T-helper 2 cell treated with Interferon-gamma antibody and Interleukin-4, amounts not matched to agents 5 μg/mL and 100 μg/mL, for 36 hours (primary cell): ENCODE measurements at places on chromosomes 4 and X.

- no peak for DNase-seq
Observed at GRCh38 chr4:48943387-48943786, 36.8 kb upstream of the OCIAD2 start.

DNA sequence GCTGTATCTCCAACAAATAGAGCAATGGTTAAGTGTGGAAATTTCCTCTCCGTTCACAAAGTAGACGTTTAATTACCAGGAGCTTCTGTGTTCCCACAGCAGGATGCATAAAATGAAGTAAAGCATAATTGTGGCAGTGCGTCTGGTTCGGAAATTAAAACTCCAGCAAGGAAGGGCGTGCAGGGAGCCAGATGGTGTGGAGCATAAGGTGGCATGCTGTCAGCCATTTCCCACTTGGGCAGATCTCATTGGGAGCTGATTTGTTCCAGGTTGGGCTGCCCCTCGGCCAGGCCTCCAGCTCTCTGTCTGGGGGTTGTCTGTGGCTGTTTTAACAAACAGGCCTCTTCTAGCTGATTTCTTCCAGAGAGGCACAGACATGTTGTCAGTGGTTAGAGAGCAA is 182.1 kb upstream of the CLNK start:
- DNase-seq: no peak

GRCh38 chrX:13875572-13875971 is 58.7 kb upstream of the GPM6B start:
- DNase-seq: no peak

- DNase-seq: no peak
Observed at GRCh38 chr4:94728056-94728766, 29.5 kb upstream of the BMPR1B start.

DNA sequence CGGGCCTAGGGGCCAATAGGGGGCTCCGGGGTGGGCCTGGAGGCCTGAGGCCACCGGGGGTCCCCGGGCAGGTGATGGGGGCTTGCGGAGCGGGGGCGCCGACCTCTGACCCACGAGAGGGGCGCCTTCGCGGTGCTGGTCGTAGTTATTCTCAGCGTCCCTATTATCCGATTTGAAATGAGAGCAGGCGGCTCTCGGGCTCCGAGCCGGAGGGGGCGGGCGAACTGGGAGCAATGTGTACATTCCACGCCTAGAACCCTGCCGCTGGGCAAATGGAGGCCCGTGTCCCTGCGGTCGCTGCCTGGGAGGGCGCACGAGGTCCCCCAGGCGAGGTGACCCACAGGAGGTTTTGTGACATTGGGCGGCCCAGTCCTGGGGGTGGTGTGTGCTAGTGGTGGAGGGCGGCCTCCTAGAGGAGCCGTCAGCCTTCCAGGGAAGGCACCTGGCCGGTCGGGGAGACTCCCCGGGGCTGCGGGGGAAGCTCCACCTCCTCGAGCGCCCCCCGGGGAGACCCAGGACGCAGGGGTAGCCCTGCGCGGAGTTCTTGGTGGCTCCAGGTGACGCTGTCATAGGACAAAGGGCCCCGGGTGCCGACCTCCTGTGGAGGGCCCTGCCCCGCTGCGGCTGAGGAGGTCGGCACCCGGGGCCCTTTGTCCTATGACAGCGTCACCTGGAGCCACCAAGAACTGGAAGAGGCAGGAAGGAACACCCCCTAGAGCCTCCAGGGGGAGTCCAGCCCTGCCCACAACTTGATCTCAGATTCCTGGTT is 102.6 kb upstream of the PRKX start:
- DNase-seq: peak; percentile 26

DNA sequence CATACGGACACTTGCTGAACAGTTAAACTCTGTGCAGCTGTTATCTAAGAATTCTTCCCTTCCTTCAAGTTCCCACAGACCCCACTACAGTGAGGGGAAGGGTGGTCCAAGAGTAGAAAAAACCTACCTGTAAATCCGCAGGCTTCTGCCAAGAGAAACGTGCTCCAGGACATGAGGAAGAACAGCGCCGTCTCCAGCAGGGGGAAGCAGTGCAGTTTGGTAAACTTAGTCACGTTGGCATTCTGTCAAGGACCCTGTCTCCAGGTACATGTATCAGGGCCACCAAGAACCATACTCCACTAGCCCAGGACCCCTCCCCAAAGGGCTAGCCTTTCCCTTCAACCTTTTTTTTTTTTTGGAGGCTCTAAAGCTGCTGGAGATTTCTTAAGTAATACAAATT is 79.9 kb downstream of the CHST7 start:
- DNase-seq: no peak

DNA sequence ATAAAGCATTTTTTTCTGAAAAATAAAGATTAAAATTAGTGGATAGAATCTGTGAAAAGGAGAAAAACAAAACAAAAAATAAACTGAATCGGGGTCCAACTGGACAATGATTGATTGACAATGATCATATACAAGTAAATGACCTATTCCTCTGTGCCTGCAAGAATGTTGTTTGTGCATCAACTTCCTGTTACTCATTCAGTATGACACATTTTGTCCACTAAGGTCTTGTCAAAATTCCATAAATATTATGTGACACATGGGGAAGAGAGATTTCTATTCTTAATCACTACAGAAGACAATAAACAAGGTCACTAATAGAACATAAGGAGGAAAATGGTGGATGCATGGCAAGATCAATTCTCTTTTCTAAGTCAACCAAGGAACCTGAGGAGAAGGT is 54.9 kb downstream of the F8 start:
- DNase-seq: no peak

GRCh38 chr4:16496501-16496900 is 270.2 kb upstream of the TAPT1 start:
- DNase-seq: no peak

DNA sequence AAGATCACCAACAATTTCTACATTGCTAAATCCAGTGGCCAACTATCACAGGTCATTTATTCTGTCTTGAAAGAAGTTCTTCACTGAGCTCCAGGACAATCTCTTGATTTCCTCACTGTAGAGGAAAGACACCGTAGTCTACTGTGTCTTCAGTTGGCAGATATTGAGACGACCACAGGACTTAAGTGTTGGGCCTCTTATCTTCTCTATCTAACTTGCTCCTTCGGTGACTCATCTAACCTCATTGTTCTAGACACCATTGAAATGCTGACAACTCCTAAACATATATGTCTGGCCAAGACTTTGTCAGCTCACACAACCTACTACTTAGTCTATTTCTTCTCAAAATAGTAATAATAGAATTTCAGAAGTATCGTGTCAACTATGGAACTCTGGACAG is 425.8 kb downstream of the ARAP2 start:
- no peak for DNase-seq

- DNase-seq: no peak
Observed at GRCh38 chr4:127229855-127230608, 402.7 kb upstream of the INTU start.

DNA sequence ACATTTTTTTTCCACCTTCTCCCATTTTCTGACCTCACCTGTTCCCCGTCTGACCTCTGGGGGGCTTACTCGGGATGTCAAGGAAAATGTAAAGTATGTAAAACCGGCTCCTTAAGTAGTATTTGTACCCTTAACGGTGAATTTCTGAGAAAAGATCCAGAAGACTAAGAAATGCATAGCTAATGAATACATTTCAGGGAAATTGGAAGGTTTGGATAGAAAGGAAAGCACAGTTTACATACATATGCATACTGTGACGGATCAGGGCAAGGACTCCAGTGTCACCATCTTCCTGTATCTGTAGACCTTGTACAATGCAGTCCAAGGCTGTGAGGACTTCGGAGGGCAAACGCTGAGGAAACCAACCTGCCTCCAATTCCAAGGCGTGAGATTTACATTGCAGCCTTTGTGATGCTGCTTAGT is 2185.9 kb upstream of the TENM3 start:
- DNase-seq: no peak

GRCh38 chr4:66017671-66018070 is 347.4 kb upstream of the EPHA5 start:
- DNase-seq: no peak

GRCh38 chr4:153028535-153028934 is 92.4 kb downstream of the FHDC1 start:
- DNase-seq: no peak

- DNase-seq: no peak
Observed at GRCh38 chr4:170979736-170980135, 833.5 kb upstream of the GALNTL6 start.

DNA sequence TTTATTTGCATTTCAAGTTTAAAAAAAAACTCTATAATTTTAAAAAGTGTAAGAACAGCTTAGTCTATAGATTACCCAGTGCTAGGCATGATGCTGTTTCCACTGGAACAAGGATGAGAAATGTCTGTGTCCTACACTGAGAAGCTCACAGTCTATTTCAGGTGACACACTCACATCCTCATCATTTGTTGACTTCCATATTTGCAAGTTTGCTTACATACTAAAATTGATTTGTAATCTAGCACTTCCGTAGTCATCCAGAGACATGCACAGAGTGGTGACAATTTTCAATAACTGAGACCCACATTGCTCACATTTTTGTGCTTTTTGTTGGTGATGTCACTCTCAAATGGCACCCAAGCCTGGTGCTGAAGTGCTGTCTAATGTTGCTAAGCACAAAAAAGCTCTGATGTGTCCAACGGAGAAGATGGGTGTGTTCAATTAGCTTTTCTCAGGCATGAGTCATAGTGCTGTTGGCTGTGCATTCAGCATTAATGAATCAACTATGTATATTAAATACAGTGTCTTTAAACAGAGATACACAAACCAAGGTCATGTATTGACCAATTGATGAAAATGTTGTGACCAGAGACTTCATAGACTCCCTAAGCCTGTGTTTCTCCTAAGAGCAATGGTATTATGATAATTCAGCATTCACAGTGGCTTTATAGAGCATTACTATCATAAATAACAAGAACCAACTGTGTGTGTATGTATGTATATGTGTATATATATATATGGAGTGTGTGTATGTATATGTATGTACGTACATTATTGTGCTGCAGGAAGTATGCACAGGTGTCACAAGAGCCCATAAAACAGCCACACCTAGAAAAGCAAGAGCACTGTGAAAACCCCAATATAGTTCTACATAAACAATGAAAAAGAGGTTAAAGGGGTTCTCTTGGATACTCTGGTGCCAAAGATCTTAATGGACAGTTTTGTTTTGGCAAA is 31.2 kb upstream of the VCX3B start:
- no peak for DNase-seq

DNA sequence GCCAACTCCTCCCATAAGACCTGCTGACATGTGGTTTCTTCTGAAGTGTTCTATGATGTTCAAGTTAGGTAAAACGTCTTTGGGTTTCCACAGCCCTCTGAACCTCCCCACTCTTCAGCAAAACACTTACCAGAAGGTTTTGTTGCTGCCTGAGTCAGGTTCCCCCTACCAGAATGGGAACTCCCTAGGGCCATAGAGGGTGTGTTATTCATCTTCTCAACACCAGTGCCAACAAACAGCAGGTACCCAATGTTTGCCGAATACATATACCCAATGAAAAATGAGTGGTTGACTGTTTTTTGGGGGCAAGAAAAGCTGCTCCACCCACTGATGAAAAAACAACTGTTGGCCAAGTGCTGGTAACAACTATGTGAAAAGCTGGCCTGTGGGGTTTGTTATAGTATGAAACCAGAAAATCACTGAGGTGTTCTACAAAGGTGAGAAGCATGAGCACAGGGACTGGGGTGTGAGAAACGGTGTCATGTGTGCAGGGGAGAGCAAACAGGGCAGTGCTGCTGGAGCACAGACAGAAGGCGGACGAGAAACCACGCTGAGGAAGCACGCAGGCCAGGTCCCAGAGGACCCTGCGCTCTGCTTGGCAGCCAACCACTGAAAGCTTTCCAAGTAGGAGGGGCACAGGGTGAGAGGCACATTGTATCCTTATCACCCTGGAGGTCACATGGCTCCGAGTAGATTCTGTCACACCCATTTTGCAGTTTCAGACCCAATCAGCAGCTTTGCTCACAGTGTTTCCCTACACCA is 28.8 kb downstream of the ATP8A1 start:
- DNase-seq: peak; percentile 12

DNA sequence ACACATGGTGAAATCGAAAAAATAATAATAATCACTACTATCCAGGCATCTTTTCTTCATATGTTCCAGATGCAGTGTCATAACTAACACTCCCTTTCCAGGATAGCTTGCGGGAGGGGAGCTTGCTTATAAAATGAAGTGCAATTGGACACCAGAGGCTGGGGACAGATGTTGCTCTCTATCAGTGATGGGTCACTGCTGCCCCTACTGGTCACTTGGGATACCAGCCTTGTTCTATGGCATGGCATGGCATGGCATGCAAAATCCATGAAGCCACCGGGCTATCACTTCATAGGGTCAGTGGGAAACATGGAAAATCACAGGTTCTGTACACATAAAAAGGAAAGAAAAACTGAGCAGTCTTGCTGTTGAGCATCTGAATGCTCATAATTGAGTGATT is 168.1 kb downstream of the GLRA2 start:
- DNase-seq: no peak

DNA sequence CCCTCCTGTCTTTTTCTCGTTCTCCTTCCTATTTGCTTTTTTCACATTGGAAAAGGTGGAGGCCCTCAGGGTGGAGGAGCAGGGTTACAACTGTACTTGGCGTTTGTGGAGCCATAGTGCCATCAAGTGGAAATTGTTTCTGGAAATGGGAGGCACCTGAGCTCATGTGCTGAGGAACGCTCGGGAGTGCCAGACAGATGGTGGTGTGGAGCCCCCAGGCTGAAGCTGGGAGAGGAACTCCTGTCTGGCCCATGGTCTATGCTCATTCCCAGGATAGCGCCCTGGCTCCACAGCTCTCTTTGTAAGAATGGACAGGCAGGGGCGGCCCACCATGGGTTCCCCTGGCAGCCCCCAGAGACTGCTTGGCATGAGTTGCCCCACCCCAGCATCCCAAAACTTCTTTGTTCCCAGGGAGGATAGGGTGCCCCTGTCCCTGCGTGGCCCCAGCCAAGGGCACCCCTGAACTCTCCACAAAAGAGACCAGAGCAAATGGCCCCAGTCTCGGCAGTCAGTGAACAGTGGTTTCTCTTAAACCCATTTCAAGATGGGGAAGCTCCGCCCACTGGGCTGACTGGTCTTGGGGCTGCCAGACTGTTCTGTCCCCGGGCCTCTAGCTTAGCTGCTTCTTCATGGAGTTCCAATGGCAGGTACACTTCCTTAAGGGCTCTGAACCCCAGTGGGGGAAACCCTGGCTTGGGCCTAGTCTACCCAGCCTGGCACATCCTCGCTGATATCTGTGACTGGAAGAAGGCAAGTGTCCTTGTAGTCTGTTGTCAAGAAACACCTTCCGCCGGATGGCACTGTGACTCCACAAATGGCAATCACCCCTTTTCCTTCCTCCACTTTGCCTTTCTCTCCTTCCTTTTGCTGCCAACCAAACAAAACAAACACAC is 70.1 kb downstream of the NBDY start:
- no peak for DNase-seq

DNA sequence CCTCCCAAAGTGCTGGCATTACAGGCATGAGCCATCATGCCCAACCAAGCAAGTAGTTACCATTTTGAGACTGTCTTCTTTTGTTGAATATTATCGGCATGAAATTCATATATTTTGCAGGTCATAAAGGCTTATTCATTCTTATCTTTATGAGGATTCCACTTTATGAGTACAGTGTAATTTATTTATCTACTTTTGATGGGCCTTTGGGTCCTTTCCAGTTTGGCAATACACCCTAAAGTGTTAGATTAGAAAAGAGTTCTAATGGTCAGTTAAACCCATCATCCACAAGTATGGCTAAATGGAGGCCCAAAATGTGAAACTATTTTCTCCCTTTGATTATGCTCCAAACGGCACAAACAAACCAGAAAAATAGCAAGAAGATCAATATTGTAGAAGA is 10.9 kb upstream of the ABCG2 start:
- DNase-seq: no peak

- DNase-seq: no peak
Observed at GRCh38 chr4:142683997-142684396, 162.1 kb downstream of the INPP4B start.
